ENCODE measurements at places on chromosomes 4 and X. TPM values are rescaled to one million over a fixed set of nuclear protein-coding genes. Genes with fewer than 3 reads are reported as not detected.
A peak's percentile ranks its signal among the peaks of the same experiment; 100 is the strongest.

DNA sequence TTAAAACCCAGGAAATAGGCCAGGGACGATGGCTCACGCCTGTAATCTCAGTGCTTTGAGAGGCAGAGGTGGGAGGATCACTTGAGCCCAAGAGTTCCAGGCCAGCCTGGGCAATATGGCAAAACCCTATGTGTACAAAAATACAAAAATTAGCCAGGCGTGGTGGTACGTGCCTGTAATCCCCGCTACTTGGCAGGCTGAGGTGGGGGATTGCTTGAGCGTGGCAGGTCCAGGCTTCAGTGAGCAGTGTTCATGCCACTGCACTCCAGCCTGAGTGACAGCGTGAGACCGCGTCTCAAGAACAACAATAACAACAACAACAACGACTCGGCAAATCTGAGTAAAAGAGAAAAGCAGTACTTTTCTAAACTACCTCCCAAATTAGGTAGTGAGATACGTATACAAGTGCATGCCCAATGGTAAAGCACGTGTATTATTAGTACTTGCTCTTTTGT lies 13.0 kb upstream of the NDUFC1 start:
- DNase-seq: no peak
- H3K4me1 ChIP-seq: peaks cover 55% of the 10 kb centered on the region
- no peaks in the 10 kb centered on the region for H3K27me3 ChIP-seq
- no peak overlapping the region for H3K4me3 ChIP-seq
- no peaks in the 10 kb centered on the region for H3K36me3 ChIP-seq

DNA sequence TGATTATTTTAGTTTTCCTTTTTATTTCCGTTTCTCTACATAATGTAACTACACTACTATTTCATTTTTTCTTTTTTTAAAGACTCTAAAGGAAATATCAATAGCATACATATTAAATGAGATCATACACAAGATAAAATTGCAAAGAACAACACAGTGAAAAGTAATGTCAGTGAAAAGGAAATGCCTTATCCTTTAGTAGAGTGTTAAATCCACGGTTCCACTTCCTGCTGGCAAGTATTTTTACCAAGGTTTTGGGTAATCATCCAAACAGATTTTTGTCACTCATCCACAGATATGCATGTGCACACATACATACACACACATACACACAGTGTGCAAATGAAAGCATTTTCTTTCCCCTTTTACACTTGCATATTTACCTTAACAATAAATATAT lies 548.9 kb downstream of the PPP4R3C start:
- H3K4me1 ChIP-seq: no peaks in the 10 kb centered on the region
- DNase-seq: no peak
- H3K27ac ChIP-seq: no peak overlapping the region

The PAGE1 gene
- total RNA-seq: not detected

The MAGED4 gene
- 22.2 TPM for total RNA-seq

DNA sequence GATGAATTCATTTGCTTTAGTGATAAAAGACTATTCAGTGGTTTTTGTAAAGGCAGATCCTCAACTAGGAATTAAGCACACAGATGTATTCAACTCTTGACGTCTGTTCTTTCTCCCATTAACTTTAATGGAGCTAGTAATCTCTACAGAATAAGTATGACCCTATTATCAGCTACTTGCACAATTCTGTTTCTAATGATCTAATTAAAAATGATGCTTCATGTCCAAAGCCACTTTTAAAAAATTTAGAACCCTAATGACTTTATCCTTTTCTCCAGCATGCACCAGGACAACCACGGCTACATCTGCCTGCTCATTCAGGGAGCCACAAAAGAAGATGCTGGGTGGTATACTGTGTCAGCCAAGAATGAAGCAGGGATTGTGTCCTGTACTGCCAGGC lies 85.4 kb downstream of the CBR4 start:
- DNase-seq: no peak
- H3K27me3 ChIP-seq: no peaks in the 10 kb centered on the region
- no peak overlapping the region for H3K27ac ChIP-seq
- H3K36me3 ChIP-seq: peaks cover 10% of the 10 kb centered on the region

GRCh38 chr4:28388471-28388870 lies 1527.8 kb downstream of the STIM2 start:
- H3K27ac ChIP-seq: no peak overlapping the region
- no peaks in the 10 kb centered on the region for H3K36me3 ChIP-seq
- DNase-seq: no peak
- H3K4me3 ChIP-seq: no peak overlapping the region

- H3K36me3 ChIP-seq: no peaks in the 10 kb centered on the region
- H3K4me1 ChIP-seq: no peaks in the 10 kb centered on the region
- no peaks in the 10 kb centered on the region for H3K27me3 ChIP-seq
- no peak for DNase-seq
Measured at GRCh38 chrX:29477878-29478277, 737.5 kb upstream of the MAGEB2 start.

GRCh38 chr4:153075836-153076518 lies 128.3 kb upstream of the TRIM2 start:
- H3K4me3 ChIP-seq: no peak overlapping the region
- H3K27me3 ChIP-seq: no peaks in the 10 kb centered on the region
- no peak overlapping the region for H3K27ac ChIP-seq
- peaks cover 12% of the 10 kb centered on the region for H3K4me1 ChIP-seq
- H3K36me3 ChIP-seq: no peaks in the 10 kb centered on the region

DNA sequence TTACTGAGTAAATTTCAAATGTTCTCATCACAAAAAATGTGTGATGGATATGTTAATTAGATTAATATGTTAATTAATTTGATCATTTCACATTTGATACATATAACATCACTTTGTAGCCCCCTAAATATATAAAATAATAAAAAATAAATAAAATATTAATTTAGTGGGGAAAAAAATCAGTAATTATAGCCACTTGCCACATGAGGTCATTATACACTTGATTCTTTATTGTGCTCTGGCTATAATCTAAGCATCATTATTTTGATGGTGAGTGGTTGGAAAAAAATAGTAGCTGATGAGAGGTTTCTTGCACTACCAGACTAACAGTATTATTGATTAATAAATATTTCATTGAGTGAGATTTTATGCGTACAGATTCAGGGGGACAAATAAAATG lies 57.4 kb downstream of the DCK start:
- H3K27ac ChIP-seq: no peak overlapping the region
- no peaks in the 10 kb centered on the region for H3K4me1 ChIP-seq
- H3K27me3 ChIP-seq: no peaks in the 10 kb centered on the region

GRCh38 chrX:69564665-69565064 lies 51.2 kb upstream of the EDA start:
- H3K4me1 ChIP-seq: peaks cover 6% of the 10 kb centered on the region
- no peak overlapping the region for H3K4me3 ChIP-seq
- H3K27me3 ChIP-seq: no peaks in the 10 kb centered on the region
- no peaks in the 10 kb centered on the region for H3K36me3 ChIP-seq
- DNase-seq: peak; percentile 2
- H3K27ac ChIP-seq: 0 out of 2 replicates have a peak overlapping the region, but pooled peaks have one; percentile 55

DNA sequence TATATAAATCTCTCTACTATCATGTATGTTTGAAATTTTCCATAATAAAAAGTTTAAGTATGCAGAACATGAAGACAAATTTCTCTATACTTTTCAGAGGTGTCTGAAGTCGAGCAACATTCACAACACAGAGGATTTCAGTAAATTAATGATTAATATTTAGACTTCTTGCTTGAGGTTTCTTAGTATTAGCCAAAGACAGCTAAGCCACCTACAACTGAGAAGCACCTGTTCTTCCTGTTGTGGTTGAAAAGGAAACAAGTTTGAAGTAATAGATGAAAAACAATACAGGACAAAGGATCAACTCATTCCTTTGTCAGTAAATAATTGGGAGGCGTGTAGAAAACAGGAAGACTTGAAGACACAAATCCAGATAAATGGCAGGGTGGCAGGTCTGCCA lies 21.1 kb downstream of the SCML1 start:
- no peaks in the 10 kb centered on the region for H3K4me1 ChIP-seq
- no peaks in the 10 kb centered on the region for H3K36me3 ChIP-seq
- H3K27me3 ChIP-seq: no peaks in the 10 kb centered on the region
- DNase-seq: no peak
- no peak overlapping the region for H3K4me3 ChIP-seq

GRCh38 chr4:166501941-166502382 lies 628.9 kb downstream of the TLL1 start:
- H3K27ac ChIP-seq: no peak overlapping the region
- no peak overlapping the region for H3K4me3 ChIP-seq
- H3K27me3 ChIP-seq: no peaks in the 10 kb centered on the region
- no peaks in the 10 kb centered on the region for H3K4me1 ChIP-seq
- peak; percentile 90 for DNase-seq
- no peaks in the 10 kb centered on the region for H3K36me3 ChIP-seq

DNA sequence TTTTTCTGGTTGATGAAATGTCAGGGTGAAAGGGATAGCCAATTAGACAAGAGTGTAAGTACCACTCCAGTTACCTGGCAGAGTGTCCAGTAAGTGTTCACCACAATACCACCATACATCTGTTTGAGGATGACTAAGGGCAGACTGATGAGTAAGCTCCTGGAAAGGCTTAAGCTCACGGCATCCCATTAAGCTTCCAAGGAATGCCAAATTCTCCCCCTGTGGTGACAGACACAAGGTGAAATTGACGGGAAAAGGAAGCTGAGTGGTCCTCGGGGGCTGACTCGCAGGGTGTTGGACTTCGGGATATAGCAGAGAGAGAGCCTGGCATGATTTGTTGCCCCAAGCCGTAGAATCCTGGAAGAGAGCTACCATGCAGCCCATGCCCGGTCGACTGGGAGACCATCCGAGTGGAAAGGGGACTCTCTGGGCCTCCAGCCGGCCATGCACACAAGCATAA lies 7.6 kb upstream of the BST1 start:
- H3K27ac ChIP-seq: no peak overlapping the region
- peak; percentile 74 for DNase-seq
- no peaks in the 10 kb centered on the region for H3K36me3 ChIP-seq
- H3K4me3 ChIP-seq: no peak overlapping the region
- no peaks in the 10 kb centered on the region for H3K4me1 ChIP-seq

DNA sequence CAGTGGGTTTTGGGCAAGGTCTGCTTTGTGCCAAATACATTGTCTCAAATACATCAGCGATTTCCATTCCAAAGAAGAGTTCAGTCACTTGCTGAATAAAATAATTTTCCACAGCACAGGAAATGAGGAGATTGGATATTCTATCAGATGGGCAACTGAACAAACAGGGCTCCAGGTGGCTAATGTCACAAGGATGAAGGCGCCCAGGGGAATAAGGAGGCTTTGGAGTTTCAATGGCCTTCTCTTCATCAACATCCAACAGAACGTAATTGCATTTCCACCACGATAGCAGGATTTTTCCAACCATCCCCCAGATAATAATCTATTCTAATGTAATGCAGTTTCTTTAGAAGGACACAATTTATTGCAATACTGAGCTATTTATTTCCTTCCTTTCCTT lies 104.7 kb upstream of the KLHL13 start:
- H3K27me3 ChIP-seq: no peaks in the 10 kb centered on the region
- H3K36me3 ChIP-seq: no peaks in the 10 kb centered on the region
- H3K27ac ChIP-seq: no peak overlapping the region
- H3K4me3 ChIP-seq: no peak overlapping the region
- H3K4me1 ChIP-seq: no peaks in the 10 kb centered on the region

The PPP4R3C gene
- not detected for total RNA-seq

DNA sequence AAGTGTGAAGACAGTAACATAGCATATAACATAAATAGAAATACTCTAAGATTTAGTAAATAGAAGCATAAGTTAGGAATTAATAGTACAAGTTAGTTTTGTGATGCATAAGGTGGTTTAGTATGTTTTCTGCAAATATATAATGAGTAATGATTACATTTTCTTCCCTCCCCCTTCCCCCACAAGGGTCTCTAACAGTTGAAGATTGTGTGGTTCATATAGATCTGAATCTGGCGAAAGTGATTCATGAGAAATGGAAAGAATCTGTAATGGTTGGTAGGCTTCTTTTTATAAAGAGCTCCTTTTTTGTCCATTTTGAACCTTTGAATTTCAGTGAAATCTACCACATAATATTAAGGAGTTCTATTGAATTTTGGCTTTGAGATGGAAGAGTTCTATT lies 66.3 kb downstream of the N4BP2 start:
- 0 out of 2 replicates have a peak, but pooled peaks cover 4% of the 10 kb centered on the region for H3K36me3 ChIP-seq
- no peaks in the 10 kb centered on the region for H3K27me3 ChIP-seq
- no peak overlapping the region for H3K27ac ChIP-seq
- no peak overlapping the region for H3K4me3 ChIP-seq
- H3K4me1 ChIP-seq: peaks cover 15% of the 10 kb centered on the region
- DNase-seq: no peak

The SRPX gene
- total RNA-seq: 12.5 TPM

DNA sequence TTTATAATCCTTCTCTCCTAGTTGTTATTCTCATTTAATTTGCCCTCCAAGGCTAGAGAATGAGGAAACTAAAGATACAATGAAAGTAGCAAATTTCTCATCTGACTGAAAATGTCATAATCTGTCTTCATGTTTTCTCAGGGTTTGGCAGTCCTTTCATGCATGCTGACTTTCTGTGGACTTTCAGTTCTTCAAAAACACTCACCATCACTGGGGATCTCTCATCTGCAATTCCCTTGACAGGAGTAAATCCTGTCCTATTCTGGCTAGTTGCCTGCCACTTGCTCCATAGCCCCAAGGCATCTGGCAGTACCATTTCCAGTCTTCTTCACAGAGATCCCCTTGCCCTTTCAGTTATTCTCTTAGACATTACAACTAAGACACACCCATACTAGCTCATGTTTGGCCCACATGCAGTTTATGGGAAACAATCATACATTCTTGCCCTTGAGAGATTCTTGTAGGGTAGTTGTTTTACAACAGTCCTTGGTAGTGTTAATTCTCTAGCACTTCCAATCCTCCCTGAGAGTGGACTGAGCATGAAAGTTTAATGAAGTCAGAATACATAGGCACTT lies 449.7 kb upstream of the KLHL4 start:
- no peak overlapping the region for H3K4me3 ChIP-seq
- H3K27ac ChIP-seq: no peak overlapping the region
- no peaks in the 10 kb centered on the region for H3K36me3 ChIP-seq
- H3K27me3 ChIP-seq: no peaks in the 10 kb centered on the region

GRCh38 chr4:83258461-83258860 lies 26.1 kb downstream of the COQ2 start:
- no peak overlapping the region for H3K4me3 ChIP-seq
- no peaks in the 10 kb centered on the region for H3K27me3 ChIP-seq
- H3K36me3 ChIP-seq: no peaks in the 10 kb centered on the region
- no peaks in the 10 kb centered on the region for H3K4me1 ChIP-seq
- DNase-seq: no peak

The RASSF6 gene
- total RNA-seq: 0.23 TPM

- no peak overlapping the region for H3K4me3 ChIP-seq
- no peak for DNase-seq
- no peak overlapping the region for H3K27ac ChIP-seq
Measured at GRCh38 chr4:102764901-102765300, 4.1 kb upstream of the MANBA start.

DNA sequence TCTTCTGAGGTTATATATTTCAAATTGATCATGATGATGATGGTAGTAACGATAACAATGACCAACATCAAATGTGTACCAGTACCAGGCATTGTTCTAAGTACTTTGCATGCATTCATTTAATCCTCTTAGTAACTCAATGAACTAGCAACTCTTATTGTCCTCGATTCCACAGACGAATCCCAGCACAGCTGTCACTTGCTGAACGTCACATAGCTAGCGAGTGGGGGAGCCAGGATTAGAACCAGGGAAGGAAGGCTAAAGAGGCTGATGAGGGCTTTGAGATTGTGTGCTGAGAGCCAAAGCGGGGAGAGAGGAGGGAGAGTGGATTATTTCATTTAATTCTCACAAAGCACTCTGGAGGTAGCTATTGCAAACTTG lies 103.6 kb downstream of the PHOX2B start:
- peaks cover 11% of the 10 kb centered on the region for H3K27me3 ChIP-seq
- no peak overlapping the region for H3K27ac ChIP-seq
- H3K4me1 ChIP-seq: peaks cover 9% of the 10 kb centered on the region
- H3K4me3 ChIP-seq: peak overlapping the region; percentile 53
- no peak for DNase-seq

All from GM23338 (cell line).